Large intestine (tissue), 12 donors: ENCODE measurements at places on chromosomes 1 and 21. TPM values are rescaled to one million over a fixed set of nuclear protein-coding genes. Genes with fewer than 3 reads are reported as not detected.

DISP3 gene
- 0.76 TPM for polyA plus RNA-seq

ANGPTL3 gene
- polyA plus RNA-seq = 12.3 TPM

RPL11 gene
- polyA plus RNA-seq = 3,237 TPM

- no peak for DNase-seq
Measured at GRCh38 chr1:230464671-230465070, 38.5 kb upstream of the PGBD5 start.

DNA sequence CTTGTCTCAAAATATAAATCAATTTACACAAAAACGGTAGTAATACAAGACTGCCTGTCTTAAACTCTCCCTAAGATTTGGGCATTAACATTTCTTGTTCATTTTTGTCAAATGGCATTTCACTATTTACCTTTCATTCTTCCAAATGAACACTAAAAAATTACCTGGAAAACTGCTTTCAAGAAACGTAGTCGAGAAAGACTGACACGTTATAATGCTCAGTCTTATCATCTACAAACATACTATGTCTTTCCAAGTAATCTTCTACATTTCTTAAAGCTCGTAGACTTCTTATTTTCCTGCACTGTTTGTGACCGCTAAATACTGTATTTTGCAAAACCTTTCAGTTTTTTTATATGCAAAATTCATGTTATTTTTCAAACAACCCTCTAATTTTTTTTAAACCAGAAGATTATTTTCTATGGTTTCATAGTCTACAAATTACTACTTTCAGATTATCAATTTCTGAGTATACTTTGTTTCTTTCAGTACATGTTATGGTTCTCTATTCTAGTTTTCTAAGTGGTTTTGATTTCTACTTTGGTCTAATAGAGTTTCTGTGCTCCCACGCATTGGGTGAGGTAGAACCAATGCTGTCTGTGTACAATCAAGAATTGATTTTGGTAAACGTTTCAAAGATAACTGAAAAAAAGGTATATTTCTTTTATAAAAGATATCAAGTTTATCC, 336.4 kb downstream of the SMYD3 start:
- DNase-seq = no peak

- no peak for DNase-seq
Measured at GRCh38 chr1:101739826-101740330, 256.8 kb downstream of the OLFM3 start.

DNA sequence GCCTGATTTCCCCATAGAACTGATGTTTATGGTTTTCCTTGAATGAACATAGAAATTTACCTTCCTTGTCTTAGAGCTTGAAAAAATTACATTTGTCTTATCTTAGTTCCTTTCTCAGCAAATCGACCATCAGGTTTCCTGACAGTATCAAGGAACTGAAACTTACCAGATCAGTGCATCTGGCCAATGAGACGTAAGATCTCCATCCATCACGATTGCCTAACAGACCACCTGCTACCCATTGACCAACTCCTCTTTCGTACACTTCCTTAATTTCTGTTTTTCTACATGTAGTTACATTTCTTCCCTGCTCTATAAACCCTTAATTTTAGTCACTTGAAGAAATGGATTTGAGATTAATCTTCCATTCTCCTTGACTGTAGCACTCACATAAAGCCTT, 57.4 kb upstream of the TMPRSS15 start:
- DNase-seq = no peak

DNA sequence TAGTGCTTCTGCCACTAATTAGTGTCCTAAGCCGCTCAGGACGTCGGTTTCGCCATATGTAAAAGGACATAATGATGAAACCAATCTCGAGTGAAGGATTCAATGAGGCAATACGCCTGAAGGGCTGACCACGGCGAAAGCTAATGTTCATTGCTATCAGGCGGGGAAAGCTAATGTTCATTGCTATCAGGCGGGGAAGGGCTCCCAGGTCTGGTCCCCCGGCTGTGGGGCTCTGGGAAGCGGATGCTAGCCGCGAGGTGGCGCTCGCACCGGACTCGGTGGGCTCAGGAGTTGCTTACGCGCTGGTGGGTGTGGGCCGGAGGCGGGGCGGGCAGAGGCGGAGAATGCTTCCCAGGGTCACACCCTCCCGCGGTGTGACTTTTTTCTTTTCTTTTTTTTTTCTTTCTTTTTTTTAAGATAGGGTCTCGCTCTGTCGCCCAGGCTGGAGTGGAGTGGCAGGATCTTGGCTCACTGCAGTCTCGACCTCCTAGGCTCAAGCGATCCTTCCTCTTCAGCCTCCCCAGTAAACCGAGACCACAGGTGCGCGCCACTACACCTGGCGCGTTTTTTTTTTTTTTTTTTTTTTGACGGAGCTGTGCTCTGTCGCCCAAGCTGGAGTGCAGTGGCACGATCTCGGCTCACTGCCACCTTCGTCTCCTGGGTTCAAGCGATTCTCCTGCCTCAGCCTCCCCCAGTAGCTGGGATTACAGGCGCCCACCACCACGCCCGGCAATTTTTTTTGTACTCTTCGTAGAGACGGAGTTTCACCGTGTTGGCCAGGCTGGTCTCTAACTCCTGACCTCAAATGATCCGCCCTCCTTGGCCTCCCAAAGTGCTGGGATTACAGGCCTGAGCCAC, 1.1 kb upstream of the PEAR1 start:
- DNase-seq = peak; percentile 92

DNA sequence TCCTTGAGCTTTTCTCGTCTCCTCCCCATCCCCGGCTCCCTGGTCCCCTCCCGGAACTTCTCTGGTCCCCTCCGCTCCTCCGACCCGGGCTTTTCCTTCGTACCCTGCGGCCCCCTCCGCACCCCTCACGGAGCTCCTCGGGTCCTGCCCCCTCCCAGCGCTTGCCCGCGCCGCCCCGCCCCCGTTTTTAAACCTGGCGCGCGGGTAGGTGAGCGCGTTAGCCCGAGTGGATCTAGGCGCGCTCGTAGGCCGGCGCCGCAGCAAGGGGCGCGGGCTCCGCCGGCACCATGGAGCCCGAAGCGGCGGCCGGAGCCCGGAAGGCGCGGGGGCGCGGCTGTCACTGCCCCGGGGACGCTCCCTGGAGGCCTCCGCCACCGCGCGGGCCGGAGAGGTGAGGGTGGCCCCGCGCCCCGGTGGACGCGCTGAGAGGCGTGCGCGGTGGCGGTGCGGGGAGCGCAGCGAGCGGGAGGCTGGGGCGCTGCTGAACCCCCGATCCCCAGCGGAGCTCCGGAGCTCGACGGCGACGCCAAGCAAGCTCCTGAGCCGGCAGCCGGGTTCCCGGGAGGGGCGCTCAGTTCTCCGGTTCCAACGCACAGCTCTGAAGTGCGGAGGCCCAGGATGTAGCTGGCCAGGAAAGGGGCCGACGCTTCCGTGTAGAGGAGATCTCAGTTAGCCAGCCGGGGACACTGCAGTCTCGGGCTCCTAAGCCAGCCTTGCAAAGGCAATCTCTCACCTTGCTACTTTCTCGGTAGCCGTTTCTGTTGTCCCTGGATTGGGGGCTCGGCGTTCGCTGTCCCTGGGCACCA, at the start of gene RIPPLY3:
TSS of gene RIPPLY3 (plus strand) at position 217 of the 806 bp plus-strand sequence. CDS start at position 288, 71 bp downstream.
- DNase-seq = no peak

DNA sequence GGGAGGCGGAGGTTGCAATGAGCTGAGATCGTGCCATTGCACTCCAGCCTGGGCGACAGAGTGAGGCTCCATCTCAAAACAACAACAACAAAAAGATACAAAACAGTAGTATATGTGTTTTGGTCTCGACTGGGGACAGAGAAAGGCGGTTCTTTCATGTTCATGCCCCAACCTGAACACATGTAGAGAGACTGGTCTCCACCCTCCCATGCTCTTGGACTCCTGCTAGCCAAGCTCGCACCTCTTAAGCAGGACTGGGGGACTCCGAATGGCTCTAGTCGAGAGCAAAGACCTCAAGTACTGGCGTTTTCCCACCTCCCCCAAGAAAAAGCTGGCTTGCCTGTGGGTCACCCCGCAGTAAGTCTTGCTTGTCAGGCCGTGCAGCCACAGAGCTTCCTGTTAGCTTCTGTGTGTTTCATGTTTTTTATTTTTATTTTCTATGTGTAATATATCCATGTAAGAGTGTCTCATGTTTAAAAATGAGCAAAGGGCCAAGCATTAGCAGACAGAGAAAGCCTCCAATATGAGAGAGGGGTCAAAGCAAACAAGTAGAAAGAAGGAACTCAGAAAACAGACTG, 91.6 kb downstream of the SCCPDH start:
- DNase-seq = no peak

GRCh38 chr1:88350648-88351047, 333.4 kb upstream of the PKN2 start:
- no peak for DNase-seq

DNA sequence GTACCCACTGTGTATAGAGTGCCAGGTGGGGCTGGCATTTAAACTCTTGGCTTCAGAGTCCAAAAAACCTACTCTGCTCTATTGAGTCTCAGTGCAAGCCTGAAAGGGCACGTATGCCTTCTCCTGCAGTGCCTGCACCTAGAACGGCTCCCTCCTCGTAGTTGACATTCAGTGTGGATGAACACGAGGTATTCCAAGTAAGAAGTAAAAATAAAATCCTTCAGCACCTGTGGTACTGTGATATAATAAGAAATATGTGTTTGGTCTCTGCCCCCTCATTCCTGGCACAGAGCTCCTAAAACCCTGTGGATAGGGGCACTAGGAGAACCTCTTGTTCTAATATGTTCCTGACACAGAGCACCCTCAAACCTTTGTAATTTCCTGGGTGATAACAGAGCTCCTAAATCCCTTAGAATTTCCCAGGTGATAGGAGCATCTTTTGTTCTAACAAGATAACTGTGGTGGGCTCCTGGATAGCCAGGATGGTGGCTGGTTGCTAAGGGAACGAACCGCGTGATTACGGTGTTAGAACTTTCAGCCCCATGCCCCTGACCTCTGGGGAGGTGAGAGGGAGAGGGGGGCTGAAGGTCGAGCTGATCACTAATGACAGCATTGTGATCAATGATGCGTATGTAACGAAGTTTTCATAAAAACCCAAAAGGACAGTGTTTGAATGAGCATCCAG, 16.8 kb downstream of the UCK2 start:
- DNase-seq = no peak

DNA sequence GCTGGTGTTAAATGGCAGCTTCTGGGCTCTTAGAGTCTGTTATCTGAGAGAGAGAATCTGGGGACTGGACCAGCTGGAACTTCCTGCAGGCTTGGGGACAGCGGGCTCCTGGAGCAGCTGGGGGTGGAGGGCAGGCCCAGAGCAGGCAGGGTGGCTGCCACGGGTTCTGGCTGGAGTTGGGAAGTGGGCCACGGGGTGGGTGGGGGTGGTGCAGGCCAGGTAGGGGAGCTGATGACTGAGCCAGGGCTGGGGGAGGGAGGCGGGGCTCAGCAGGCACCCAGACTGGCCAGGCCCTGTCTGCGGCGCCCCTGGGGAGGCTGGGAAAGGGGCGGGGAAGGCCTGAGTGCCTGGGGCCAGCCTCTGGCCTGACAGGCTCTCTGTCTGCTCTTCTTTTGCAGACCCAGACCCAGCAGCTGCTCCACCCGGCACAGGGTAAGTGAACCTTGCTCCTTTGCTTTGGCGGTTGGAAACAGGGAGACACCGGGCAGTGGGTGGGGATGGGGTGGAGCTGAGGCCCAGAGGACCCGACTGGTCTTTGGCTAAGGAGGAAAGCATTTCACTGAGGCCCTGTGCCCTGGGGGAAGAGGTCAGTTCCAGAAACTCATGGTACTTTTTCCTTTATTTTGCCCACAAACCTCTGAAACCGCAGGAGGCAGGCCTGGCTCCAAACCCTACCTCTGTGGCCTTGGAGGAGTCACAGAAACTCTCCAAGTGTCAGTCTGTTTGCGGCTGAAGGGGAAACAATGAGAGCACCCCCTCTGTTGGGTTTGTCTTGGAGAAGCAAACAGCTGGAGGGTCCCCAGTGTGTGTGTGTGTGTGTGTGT, 48.8 kb downstream of the ARHGEF10L start:
- DNase-seq = peak; percentile 96

DNA sequence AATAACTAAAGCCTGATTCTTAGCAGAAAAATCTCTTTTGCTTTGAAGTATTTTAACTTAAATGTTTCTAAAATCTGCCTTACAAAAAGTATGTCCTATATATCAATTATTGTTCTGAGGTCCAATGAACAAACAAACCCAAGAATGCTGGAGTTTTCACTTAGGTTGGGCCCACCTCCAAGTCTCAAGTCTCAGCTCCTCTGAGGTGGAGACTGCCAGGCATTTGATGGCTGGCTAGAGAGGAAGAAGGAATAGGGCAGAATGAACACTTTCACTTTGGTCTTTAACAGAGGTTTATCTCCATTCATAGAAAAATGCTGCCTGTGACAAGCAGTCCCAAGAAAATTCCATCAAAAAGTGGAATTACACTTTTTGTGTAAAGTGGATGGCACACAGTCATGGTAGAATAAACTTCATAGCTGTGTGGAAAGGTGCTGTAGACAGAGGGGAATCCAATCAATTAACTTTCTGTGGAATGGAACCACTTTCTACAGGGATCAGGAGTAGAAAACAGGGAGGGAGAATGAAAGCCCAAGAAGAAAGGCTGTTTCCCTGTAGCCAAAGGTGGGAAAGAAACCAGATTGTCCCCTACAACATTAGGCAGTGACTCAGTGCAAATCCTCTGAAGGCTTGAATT, 349.4 kb upstream of the RUNX1 start:
- no peak for DNase-seq

GRCh38 chr1:44015206-44015605, 16.1 kb downstream of the SLC6A9 start:
- no peak for DNase-seq
